Foreskin melanocyte (primary cell): ENCODE measurements at places on chromosomes 2 and 18.

DNA sequence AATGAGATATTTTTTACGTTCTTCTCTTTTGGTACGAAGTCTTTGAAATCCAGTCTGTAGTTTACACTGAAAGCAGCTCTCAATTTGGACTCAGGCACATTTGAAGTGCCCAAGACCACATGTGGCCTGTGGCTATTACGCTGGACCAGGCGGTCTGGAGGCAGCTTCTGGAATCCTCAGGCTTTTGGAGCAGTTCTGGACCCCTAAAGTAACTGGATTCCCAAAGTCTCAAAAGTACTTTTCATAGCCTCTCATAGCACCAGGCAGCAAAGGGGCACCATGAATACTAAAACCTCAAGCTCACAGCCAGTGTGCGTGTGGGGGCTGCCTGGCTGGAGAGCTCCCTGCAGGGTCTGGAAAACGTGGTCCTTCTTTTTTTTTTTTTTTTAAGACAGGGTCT, 119.0 kb downstream of the SMAD7 start:
- no peak for DNase-seq

DNA sequence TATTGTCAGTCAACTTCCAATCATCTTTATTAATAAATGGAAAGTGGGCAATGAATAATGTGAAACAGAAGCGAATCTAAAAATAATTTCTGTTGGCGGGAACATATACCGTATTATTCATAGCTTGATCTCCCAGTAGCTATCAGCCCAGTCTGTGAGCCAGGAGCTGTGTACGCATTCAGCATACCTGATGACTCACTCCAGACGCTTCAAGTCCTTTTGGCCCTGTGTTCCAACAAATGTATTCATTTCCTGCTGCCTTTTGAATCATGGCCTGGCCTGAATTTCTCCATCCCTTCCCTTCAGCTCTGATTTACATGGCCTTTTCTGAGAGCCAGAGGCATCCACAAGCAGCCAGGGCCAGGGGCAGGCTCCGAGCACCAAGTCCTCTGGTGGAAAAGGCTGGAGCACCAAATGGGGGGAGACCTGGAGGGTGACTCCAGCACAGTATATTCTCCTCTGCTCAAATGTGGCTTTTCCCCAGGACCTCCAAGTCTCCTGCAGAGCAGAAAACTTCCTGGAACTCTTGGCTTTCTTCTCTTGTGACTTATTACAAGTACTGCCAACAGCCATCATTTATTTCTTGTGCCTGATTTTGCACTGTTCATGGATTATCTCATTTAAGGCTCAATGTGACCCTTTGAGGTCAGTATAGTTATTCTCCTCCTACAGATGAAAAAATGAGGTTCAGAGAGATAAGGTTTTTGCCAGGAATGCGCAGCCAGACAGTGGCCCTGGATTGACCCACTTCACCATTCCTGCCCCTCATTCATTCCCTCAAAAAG, 108.7 kb downstream of the EN1 start:
- DNase-seq, result no peak

- DNase-seq, result no peak
These were observed 36.6 kb downstream of the SCTR start for GRCh38 chr2:119487434-119488244.

- no peak for DNase-seq
These were observed 91.0 kb downstream of the ICA1L start for GRCh38 chr2:202780514-202781021.

DNA sequence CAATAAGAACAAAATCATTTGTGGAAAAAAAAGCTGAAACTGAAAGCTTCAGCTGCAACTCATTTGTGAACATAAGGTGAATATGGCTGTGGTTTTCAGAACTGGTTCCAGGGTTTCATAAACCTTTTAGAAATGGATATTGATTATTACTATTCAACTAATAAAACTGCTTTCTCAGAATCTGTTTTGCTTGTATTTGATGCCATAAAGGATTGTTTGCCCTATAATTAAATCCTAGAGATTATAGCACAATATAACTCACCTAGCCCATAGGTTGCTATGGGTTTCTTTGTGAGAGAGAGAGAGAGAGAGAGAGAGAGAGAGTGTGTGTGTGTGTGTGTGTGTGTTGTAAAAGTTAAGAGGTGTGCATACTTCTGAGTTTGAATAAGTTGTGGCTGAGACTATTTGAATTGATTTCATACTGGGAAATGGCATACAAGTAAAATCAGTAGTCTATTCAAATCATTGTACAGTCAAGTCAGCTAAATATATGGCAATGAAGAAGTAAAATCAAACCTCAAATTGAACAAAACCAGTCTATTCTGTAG, 339.2 kb downstream of the ARHGAP15 start:
- no peak for DNase-seq

GRCh38 chr2:15983496-15983895, 43.1 kb downstream of the MYCN start:
- DNase-seq, result no peak

GRCh38 chr2:26605195-26605998, 35.8 kb downstream of the CIB4 start:
- DNase-seq, result peak; percentile 11

- no peak for DNase-seq
These were observed 220.1 kb upstream of the NXPH2 start for GRCh38 chr2:139000131-139000785.

DNA sequence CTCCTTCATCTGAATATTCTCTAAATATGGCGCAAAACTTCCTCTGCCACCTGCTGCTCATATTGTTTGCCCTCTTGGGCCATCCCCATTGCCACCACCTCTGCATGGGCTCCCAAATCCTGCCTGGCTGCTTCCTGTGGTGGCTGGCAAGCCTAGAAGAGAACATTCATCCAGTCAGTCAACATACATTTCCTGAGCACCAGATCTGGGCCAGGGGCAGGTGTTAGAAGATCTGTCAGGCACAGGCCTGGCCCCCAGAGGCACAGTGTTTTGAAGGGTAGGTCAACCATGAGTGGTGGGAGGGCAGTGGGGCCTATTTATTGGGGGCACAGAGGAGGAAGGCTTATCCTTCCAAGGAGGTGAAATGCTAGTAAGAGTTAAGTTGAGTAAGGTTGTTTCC, 73.2 kb downstream of the TMEM247 start:
- no peak for DNase-seq

DNA sequence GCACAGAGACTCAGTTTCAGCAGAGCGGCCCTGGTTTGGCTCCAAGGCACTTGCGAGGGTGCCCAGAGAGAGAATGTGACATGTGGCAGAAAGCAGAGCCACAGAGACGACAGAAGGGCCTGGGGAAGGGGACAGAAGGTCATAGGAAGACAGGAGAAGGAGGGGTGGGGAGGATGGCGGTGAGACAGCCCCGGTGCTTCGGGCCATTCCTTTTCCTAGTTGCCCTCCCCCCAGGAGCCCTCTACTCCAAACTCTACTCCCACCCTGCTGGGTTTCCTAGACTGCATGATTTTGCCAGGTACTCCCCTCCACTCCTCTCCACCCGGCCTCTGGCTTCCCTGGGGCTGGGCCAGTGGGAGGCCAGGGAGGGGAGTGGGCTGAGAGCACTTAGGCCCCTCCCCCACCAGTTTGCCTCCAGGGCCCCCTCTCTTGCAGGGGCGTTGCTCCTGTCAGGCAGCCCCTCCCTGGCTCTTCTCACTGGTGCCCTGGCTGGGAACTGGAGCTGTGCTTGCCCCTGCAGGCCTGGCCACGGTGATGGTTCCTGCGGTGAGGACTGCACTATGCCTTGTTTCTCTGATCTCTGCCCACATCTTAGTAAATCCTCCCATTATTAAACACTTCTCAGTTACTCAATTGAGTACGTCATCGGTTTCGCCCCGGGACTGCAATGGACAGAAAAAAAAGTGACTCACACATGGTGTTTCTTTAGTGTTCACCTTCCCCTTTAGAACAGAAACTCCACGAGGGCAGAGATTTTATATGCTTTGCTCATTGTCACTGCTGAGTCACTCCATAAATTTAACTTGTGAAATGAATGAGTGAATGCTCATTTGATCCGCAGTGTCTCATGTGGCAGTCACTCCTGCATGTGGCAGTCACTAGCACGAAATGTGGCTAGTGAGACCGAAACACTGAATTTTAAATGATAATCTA, 58.7 kb upstream of the SP3 start:
- DNase-seq, result peak; percentile 73
